Mononuclear cell (primary cell): ENCODE measurements at places on chromosomes 16 and 17. TPM values are rescaled to one million over a fixed set of nuclear protein-coding genes. Genes with fewer than 3 reads are reported as not detected.

MLKL gene
- total RNA-seq: 17.6 TPM

GAS2L2 gene
- under 0.01 TPM for total RNA-seq

ABCC6 gene
- total RNA-seq: 0.63 TPM

NPIPA5 gene
- total RNA-seq: 2.0 TPM

NPW gene
- total RNA-seq: not detected

WSCD1 gene
- total RNA-seq: 0.21 TPM

HAP1 gene
- not detected for total RNA-seq

PTX4 gene
- not detected for total RNA-seq

CDH1 gene
- 3.7 TPM for total RNA-seq

PABPN1L gene
- total RNA-seq: not detected

TADA2A gene
- 12.0 TPM for total RNA-seq
